ENCODE measurements at places on chromosomes 5 and 9.
A peak's percentile ranks its signal among the peaks of the same experiment; 100 is the strongest.

- DNase-seq: no peak
Observed at GRCh38 chr5:21680196-21680595, 1172.9 kb downstream of the CDH12 start.

DNA sequence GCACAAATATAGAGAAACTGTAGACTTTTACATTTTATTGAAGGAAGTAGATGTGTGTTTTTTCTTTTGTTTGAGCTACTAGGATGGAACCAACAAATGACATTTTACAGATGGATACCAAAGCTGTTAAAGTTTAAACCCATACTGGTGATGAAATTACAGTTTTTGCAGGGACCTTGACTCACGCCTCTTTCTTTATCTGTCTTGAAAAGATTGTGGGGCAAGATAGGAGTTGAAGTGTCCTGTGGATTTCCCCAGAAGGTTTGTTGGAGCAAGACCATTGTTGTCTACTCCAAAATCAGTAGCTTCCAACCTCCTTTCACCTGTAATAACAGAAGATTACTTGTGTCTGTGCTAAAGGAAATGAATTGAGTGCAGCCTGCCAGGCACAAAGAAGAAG is 4.1 kb upstream of the C5orf63 start:
- DNase-seq: no peak

GRCh38 chr5:114544561-114544960 is 182.7 kb downstream of the KCNN2 start:
- no peak for DNase-seq

DNA sequence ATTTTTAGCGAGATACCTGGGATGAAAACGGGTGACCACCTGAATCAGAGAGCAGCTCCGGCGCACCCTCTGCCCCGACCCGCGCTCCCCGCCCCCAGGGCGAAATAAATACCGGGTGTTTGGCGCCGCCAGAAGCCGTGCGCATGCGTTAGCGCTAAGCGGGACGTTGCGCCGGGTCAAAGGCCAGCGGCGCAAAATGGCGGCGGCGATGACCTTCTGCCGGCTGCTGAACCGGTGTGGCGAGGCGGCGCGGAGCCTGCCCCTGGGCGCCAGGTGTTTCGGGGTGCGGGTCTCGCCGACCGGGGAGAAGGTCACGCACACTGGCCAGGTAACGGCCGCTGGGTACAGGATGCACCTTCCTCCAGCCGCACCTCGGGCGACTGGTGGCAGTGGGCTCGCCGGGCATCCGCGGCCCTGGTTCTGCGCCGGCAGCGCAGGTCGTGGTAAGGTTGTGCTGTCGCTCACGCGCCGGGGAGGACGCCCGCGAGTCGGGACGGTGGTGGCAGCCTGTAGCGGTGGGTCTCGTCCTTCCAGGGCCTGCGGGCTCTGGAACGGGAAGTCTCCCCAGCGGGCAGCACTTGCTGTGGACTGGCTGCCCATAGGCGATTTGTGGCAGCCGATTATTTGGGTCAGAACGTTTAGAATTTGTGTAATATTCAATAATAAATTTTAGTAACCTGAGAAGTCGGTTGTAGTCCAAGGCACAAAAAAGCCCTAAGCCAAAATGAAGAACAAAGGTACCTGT is at the start of gene NDUFS6:
NDUFS6 (plus strand) TSS at position 186 of the 745 bp plus-strand sequence; CDS start at position 197, 11 bp downstream.
- DNase-seq: peak; percentile 76

DNA sequence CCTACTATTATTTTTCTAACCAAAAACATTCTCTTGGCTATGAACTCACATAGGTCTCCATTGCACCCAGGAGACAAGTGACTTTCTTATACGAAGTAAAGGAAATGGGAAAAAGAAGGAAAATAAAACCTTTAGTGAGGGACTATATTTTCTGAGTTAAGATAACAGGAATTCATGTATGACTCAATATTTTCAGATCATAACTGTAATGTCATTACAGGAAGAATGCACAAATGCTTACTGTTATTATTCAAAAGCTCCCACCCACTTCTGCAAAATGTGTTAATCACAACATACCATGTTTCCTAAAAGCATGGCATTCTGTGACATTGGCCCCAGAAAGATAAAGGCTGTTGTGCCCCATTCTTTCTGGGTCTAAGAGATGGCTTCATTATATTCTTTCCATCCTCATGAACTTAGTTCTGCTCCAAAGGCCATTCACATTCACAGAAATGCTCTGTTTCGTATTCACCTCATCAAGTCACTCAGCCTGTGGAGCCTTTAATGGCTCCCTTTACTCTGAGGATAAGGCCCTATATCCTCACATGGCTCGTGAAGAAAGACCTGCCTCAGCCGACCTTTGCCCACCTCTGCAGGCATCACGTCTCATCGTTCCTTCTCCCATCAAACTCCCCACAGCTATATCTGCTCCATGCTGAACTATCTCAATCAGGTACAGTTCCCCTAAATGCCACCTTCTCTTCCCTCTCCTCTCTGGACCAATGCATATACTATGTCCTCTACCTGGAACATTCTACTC is 77.0 kb downstream of the ABCA1 start:
- DNase-seq: no peak

DNA sequence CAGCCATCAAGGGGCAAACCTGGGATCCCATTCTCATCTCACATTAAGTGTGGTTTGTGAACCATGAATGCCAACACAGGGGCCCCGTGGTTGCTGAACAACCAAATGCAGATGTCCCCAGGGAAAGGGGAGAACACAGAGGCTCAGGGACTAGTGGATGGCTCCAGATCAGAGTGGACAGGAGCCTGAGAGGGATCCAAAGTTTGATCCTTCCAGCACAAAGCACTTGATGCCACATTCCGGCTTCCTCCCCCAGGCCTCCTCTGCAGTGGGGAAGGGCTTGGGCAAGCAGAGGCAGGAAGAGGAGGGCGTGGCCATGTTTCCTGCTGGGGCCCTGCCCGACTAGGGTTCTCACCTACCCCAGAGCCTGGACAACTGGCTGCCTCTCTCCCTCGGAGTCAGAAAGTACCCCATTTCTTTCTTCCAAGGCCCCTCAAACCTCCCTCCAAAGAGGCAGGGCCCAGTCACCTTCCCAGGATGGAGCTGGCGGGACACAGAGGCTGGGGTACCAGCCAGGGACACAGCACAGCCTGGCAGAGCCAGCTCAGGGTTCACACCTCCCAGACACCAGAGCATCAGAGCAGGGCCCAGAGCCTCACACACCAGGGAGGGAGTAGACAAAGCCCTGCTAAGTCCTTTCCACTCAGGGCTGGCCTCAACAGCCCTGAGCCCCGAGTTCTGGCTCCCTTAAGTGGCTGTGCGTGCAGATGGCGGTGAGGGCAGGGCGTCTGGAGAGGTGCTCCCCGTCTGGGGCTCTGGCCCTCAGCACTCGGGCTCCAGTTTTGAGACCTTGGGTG is 4.3 kb upstream of the RNF44 start:
- peak; percentile 34 for DNase-seq
